Occipital lobe (tissue), 3 donors: ENCODE measurements at places on chromosomes 7 and 10. TPM values are rescaled to one million over a fixed set of nuclear protein-coding genes. Genes with fewer than 3 reads are reported as not detected.

The GPNMB gene
- 5.3 TPM for total RNA-seq

The GPR15LG gene
- not detected for total RNA-seq

The NPFFR1 gene
- 0.31 TPM for total RNA-seq

DNA sequence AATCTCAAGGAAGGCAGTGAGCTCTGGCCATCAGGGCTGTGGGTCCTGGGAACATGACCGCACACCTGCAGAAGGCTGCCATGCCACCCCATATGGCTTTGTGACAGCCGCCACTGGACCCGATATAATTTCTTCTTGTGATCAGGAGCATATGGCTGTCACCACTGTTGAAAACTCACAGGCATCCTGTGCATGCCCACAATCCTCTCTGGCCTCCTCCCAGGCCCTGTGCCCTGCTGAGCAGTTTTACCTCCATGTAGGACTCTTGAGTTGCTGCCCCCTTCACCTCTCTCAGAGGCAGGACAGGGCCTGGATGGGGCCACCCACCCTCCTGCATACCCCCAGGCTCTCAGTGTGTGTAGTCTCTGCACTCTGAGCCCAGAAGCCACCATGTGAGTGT, 391.9 kb upstream of the AKR1E2 start:
- DNase-seq = no peak

- no peak for DNase-seq
These were observed 85.5 kb upstream of the PDE1C start for GRCh38 chr7:32155712-32156111.

The GRM3 gene
- total RNA-seq = 179 TPM

DNA sequence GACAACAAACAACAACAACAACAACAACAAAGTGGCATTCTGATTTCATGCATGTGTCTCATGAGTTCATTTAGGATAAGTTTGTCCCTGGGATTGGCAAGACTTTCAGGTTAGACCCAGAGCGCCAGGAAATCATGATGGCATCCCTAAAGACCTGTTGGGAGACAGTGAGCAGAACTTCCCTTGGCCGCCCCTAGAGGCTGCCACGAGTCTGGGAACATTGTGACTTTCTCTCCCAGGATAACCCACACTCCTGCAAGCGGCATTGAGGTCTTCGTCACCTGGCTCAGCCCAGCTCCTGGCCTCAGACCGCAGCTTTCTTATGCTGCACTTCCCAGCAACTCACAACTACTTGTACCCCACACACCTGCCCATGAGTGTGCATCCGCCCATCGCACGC, 80.5 kb upstream of the RNF32 start:
- DNase-seq = no peak

- DNase-seq = no peak
These were observed 14.4 kb downstream of the POT1 start for GRCh38 chr7:124915242-124915641.

GRCh38 chr10:74433993-74434392, 283.0 kb downstream of the ADK start:
- no peak for DNase-seq

GRCh38 chr7:15752377-15752776, 65.9 kb upstream of the MEOX2 start:
- DNase-seq = no peak

The TMEM176B gene
- total RNA-seq = 2.3 TPM

- DNase-seq = peak; percentile 75
These were observed 630 bp downstream of the RSBN1L start for GRCh38 chr7:77696643-77697534.

The LRRC17 gene
- 27.0 TPM for total RNA-seq

DNA sequence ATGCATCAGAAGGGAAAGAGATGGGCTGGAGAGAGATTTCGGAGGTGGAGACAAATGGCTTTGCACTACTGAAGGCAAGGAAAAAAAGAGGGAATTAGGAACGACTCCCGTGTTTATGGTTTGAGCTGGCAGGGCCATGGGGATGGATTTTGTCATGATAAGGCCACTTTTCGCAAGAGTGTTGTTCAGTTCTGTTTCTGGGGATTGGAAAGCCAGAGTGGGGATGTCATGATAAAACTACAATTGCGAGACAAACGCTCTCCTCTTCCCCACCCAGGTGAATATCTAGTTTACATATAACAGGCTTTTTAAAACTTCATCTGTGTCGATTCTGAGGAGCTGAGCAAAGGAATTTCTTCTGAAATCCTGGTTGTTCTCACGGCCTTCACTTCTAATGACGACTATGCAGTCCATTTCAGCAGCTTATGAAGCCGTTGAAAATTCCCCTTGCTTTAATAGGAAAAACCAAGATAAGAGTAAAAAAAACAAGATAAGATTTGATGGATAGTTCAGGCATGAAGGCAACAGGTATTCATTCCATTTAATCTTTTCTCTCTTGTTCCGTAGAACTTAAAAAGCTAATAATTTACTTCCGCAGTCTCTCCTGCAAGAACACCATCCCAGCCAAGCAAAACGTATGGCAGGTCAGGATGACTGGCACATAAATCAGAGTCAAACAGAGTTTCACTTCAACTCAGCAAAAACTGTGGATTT, 245.6 kb upstream of the PITRM1 start:
- no peak for DNase-seq

The HECW1 gene
- total RNA-seq = 54.7 TPM

- no peak for DNase-seq
These were observed 66.1 kb upstream of the PDZD8 start for GRCh38 chr10:117441361-117441760.

The STEAP2 gene
- total RNA-seq = 2.3 TPM

The OPN1SW gene
- not detected for total RNA-seq

The SLC35B4 gene
- total RNA-seq = 27.9 TPM

DNA sequence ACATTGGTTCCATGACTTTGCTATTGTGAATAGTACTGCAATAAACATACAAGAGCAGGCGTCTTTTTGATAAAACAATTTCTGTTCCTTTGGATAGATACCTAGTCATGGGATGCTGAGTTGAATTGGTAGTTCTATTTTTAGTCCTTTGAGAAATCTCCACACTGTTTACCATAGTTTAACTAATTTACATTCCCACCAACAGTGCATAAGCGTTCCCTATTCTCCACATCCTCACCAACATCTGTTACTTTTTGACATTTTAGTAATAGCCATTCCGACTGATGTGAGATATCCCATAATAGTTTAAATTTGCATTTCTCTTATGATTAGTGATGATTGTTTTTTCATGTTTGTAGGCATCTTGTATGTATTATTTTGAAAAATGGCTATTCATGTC, 707.0 kb downstream of the SORCS1 start:
- DNase-seq = no peak

The VAX1 gene
- total RNA-seq = 1.2 TPM

The DOCK4 gene
- total RNA-seq = 109 TPM

DNA sequence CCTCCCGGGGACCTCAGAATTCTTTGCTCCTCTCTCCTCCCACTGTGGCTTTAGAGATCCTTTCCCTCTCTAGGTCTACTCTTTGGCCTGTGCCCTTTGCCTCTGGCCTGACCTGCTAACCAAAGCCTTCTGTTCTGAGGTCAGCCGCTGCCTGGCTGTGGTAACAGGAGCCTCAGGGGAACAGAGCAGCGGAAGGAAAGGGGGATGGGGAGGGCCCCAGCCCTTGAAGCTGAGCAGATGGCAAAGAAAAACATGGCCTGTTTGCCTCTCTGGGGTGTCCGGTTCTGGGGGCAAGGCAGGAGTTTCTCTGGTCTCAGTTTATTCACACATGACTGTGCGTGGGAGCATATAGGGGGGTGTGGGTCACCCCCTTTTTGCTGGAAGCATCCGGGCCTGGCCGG, 28.2 kb downstream of the COL26A1 start:
- DNase-seq = no peak

GRCh38 chr7:111414374-111414773, 147.9 kb downstream of the IMMP2L start:
- no peak for DNase-seq

GRCh38 chr7:26013551-26014083, 138.4 kb upstream of the NFE2L3 start:
- DNase-seq = no peak

The CCL24 gene
- total RNA-seq = not detected

- no peak for DNase-seq
These were observed 3.9 kb upstream of the MACC1 start for GRCh38 chr7:20220921-20221547.

The PRTFDC1 gene
- total RNA-seq = 35.7 TPM

DNA sequence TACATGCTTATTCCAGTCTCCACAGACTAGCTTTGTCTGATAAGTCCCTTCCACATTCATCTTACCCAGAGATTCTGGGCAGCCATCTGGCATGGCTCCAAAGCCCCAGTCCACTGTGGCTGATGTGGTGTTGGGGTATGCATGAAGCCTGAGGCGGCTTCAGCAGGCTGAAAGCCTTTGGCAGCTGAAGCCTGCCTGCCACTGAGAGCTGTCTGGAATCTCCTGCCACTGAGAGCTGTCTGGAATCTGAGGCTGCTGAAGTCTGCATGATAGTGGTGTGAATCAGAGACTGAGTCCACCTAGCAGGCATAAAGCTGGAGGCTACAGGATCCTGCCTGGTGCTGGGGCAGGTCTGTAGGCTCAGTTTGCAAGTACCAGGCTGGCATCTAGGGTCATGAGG, 87.1 kb downstream of the DYNC1I1 start:
- DNase-seq = no peak

The RADIL gene
- 2.3 TPM for total RNA-seq

DNA sequence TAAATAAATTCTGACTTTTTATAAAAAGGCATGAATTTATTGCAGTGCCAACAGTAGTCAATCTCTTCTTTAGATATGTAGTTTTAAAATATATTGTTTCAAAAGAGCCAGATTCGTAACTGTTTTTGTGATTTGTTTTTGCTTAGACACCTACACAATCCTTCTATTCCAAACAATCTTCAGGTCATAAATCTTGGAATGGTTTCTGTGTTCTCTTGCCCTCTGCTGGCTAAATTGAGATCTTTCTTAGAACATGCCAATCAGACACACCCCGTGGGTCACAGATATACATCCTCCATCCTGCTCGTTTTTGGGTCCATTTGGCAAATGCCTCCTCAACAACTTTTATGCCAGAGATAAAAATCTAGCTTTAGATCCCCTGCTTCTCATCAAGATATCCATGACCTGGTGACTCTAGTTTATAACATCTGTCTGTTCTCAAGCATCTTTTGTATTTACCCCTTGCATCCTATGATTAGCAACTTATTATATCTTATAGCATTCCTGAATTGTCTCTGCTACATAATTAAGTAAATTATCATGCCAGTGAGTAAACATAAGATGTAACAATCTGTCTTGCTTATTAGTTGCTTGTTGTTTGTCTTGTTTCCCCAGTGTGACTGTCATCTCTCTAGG, 35.3 kb upstream of the IFRD1 start:
- DNase-seq = no peak

DNA sequence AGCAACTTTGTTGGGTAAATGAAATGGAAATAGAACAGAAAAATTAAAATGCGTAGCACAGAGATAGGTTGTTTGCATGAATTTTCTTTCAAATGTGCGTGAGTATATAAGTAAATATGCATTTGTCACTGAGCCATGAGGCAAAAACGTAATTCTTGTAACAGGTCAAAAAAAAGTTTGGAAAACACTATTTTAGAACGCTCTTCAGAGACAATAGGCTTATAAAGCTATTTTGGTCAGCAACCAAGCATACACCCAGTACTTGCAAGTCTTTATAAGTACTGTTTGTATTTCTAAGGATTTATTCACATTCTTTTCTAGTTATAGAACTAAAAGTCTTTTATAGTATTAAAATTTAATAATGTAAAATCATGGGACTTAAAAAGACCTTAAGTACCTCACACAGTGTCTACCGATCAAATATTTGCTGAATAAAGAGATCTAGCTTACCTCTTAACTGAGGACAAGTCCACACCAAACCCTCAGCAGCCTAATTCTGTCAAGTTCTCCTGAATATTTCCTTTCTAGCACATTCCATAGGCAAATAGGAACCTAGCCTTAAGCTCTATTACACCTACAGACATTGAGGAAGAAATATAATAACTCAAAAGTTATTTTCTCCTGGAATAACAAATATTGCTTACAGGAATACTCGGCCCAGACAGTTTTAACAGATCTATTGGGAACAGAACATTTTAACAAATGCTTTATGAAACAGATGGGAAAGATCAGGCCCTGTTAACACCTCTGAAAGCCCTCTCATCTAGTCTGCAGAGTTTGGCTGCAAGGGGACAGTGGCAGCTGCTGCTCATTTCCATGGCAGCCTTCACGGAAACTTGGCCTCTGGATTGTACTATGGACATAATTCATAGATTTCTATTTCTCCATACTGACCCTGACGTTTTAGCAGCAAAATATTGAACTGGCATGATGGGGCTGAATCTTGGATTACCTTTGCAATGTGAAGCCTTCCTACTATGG, 8.8 kb downstream of the CRPPA start:
- no peak for DNase-seq

The SPDYE11 gene
- not detected for total RNA-seq

GRCh38 chr10:88388324-88388723, 194.8 kb downstream of the RNLS start:
- no peak for DNase-seq
